Motor neuron (in vitro differentiated cells): ENCODE measurements at places on chromosomes 13 and 19. TPM values are rescaled to one million over a fixed set of nuclear protein-coding genes. Genes with fewer than 3 reads are reported as not detected.

GRCh38 chr19:13823256-13823655, 28.0 kb downstream of the ZSWIM4 start:
- ATAC-seq = no peak

DNA sequence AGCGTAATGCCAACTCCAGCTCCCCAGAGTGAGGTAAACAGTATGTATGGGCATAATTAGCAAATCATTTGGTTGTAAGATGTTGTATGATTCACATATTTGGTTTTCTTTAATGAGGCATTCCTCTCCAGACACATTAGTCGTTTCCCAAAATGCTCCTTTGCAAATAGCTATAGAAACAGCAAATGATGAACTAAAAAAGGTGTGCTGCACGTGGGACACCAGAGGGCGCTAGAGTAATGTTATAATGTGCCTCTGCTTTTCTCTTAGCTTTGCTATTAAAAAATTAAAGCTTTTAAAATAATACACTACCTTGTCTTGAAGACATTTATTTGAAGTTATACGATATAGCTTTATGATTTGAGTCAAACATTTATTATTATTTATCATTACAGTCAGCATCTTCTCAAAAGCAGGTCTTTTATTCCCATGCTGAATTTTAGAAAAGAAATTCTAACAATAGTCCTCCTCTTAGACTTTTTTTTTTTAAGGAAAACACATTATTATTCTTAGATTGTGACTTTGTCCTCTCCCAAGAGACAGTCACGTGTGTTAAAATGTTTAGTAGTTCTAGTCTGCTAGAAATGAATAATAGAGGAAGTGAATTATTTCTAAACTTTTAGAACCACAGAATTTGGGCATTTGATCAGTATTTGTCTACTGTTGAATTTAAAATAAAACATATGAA, 121.6 kb upstream of the FRY start:
- ATAC-seq = peak; percentile 3

DNA sequence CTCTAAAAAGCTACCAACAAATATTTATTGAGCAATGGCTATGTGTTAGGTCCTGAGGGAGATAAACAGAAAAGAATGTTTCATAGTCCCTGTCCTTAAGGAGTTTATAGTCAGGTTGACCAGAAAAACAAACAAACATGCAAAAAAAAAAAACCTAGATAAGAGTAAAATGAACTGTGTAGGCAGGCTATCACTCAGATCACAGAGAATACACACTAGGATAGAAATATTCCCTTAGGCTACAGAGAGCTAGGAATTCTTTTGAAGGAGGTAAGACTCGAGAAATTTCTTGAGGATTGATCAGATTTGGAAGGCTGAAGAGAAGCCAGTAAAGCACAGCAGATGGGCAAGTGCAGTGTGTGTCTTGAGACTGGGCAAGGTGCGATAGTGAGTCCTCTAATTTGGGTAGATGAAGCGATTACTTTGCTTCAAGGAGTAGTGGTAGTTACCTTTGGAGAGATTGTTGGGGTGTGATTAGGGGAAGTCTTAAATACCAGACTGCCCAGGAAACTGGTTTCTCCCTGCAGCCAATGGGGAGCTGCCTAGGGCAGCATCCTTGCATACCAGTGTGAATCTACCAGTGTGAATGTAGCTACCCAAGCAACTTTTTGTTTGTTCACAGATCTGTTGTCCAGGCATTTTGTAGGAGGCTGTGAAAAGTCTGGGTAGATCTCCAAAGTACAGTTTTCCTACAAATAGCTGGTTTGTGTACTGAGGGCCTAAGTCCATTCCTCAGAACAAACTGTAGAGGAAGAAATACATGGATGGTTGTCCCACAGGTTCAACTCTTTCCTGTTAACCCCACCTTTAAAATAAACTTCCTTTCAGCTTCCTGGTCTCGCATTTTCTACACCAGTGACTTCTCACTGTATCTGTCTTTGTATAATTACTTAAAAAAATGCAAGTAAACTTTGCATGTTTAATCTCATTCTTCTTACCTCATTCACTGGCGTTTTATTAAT, 314.1 kb downstream of the KLF5 start:
- ATAC-seq = no peak

GRCh38 chr19:6794686-6795431, 22.4 kb downstream of the VAV1 start:
- ATAC-seq = no peak

The CYSLTR2 gene
- 0.10 and 0.22 TPM in 2 replicates for total RNA-seq

- ATAC-seq = no peak
Measured at GRCh38 chr19:15419413-15420025, 731 bp upstream of the AKAP8L start.

DNA sequence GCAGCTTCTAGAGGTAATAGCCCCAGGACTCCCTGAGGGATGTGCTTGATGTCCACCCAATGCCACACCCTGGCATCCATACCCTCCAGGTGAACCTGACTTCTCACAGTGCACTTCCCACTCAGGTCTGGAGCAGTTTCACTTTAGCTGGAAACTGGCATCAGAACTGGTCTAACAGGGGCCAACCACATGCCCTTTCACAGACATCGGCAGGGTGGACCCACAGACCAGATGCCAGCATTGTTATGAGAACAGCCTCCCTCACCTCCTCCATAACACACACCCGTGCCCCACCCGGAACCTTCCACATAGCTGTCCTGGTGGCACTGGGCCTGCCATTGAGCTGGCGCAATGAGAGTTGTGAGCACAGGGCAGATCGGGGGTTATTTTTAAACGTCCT, 77.4 kb upstream of the GPR12 start:
- ATAC-seq = no peak

The TPRX1 gene
- 1.2 TPM in 1 of 2 replicates, not detected in the other for total RNA-seq

The ZNF726 gene
- total RNA-seq = 6.6 and 9.0 TPM in 2 replicates

DNA sequence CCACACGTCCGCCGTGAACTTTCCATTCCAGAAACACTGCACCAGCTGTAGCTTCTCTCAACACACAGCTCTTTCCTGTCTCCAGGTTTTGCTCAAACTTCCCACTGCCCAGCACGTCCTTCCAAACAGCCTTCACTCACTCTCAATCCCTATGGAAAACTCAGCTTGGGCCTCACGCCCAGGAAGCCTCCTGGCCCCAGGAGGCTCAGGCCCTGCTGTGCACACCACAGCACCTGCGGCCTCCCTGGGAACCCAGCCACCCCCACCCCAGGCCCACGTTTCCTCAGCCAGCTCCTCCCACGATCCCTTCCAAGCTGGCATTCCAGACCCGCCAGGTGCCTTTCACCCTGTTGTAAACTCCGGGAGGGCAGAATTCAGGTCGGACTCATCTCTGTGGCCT, 35.2 kb downstream of the C13orf46 start:
- ATAC-seq = no peak

The FAM216B gene
- 0.24 and 0.34 TPM in 2 replicates for total RNA-seq

- peak; percentile 76 for ATAC-seq
Measured at GRCh38 chr13:65830411-65831205, 1399.5 kb downstream of the PCDH9 start.

The CD33 gene
- 5.1 and 6.1 TPM in 2 replicates for total RNA-seq

The SMAD9 gene
- total RNA-seq = 1.3 and 1.4 TPM in 2 replicates

- no peak for ATAC-seq
Measured at GRCh38 chr13:112961457-112962369, 7.3 kb upstream of the MCF2L start.

The CBY2 gene
- total RNA-seq = not detected in 2 replicates

DNA sequence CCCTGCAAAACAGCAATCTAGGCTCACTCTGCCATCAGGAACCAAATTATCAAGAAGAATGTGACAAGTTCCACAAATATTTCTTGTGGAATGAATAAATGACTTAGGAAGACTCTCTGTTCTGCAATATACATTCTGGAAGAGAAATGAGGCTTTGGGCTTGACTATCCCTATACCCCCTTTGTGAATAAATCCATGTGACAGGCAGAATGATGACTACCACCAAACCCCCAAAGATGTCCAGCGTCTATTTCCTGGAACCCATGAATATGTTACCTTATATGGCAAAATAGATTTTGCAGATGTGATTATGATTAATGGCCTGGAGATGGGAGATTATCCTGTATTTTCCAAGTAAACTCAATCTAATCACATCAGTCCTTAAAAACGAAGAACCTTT, 139.3 kb downstream of the ENOX1 start:
- no peak for ATAC-seq

The COX6B2 gene
- total RNA-seq = 3.8 and 6.0 TPM in 2 replicates

DNA sequence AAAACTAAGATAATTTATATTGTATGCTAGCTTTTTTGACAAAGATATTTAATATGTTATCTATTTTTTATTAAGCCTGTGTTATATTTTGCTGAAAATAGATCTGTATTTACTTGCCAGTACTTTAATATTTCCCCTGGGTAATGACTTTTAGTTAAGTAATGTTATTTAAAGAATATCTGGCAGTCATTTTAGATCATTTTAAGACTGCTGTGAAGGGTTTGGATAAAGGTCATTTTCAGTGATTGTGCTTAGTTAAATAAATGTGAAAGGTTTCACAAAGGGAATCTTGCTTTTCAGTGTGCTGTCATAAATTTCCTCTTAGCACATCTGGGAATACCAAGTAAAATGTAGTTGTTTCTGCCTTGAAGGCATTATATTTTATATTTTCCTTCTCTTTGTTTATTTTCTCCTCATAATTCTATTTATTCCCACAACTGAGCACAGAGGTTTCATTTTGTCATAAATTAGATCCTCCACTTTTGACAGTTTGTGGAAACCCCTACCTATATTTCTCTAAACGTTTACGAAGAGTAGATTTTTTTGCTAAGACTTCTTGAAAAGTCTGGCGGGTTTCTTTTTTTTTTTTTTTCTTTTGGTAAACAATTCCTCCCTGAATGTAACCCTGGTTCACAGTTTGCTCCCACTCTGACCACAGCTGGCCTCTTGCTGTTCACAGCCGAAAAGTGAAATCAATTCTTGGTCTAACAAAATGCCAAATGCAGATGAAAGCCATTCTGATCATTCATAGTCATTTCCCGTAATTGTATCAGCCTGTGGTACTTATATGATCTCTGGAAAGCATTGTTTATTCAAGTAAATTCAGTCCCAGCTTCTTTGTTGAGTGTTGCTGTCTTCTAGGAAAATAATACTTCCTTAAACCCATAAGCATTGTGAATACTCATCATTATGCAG, 87.8 kb downstream of the MAB21L1 start:
- no peak for ATAC-seq

DNA sequence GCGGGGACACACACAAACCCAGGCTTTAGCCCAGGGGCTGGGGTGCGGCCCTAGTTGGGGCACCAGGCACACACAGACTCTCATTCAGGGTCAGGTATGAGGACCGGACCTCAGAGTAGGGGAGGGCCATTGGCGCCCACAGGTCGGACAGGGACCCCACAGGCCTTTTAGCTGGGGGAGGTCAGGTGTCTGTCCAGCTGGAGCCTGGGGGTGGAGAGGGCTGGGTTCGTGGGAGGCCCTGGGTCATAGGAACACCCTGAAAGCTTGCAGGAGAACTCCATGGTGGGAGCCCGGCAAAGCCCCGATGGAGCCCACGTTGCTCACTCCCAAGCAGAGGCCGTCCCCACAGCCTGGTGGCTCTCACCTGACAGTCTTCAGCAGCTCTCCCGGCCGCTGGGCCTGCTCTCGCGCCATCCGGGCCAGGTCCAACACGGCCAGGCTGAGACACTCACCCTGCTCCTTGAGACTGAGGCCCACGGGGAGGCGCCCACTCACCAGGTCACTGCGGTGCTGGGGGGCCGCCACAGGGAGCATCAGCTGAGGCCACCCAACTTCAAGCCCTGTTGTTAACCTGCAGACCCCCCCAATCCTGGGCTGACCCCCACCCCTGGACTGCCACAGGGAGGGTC, 5.0 kb downstream of the JAK3 start:
- ATAC-seq = no peak
